AG04450 (cell line): ENCODE measurements at places on chromosomes 6 and 20. TPM values are rescaled to one million over a fixed set of nuclear protein-coding genes. Genes with fewer than 3 reads are reported as not detected.

- no peak for DNase-seq
Measured at GRCh38 chr20:7866285-7866684, 74.0 kb downstream of the HAO1 start.

DNA sequence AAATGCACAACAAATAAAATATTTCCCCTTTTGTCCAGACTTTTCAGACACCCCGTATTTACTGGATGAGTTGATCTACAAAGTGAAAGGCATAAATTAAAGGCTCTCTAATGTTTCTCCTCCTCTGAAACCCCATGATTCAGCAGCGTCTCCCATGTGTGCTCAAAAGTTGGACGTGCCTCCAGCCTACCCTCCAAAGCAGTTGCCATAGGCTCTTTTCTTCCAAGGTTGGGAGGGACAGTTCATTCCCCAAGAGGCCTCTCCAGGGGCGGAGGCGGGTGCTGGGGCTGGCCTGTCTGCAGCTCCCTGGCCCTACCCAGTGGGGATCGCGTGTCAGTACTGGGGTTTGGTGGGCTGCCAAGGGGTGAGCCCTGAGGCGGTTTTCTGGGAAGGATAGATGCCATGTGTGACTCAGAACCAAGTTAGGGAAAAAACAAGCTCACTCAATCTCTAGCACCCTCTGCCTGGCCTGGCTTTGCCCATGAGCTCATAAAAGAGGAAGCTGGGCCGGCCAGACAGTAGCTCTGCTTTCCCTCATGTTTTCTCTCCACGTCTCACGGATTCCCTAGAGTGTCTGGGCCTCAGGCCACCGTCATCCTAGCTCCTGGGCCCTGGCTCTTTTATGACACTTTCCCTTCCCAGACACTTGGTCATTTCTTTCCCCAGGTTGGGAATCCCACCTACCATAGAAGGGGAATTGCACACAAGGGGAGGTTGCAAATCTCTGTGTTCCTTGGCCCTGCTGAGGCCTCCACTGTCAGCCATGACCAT lies 8.0 kb upstream of the IER3 start:
- peak; percentile 99 for DNase-seq

GRCh38 chr6:163183806-163184205 lies 230.7 kb upstream of the QKI start:
- DNase-seq, result no peak

DNA sequence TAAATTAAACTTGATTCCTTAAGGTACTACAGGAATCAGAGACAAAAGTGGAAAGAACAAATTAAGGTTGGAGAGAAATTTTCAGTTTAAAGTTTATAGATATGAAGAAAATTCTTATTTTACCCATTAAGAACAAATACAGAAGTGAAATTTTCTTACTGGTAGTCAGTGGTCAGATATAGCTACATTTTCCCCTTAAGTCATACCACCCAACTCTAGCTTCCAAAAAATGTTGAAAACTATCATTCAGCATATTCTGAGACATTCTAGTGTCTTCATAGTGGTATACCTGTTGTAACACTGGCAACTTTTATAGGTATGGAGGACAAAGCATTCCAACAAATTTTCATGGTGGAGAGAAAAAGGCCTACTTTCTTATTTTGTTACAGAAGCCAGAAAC lies 15.6 kb upstream of the SUMO4 start:
- no peak for DNase-seq

GRCh38 chr6:87661503-87661902 lies 40.5 kb downstream of the AKIRIN2 start:
- no peak for DNase-seq

- no peak for DNase-seq
Measured at GRCh38 chr20:58577139-58577806, 62.1 kb upstream of the APCDD1L start.

DNA sequence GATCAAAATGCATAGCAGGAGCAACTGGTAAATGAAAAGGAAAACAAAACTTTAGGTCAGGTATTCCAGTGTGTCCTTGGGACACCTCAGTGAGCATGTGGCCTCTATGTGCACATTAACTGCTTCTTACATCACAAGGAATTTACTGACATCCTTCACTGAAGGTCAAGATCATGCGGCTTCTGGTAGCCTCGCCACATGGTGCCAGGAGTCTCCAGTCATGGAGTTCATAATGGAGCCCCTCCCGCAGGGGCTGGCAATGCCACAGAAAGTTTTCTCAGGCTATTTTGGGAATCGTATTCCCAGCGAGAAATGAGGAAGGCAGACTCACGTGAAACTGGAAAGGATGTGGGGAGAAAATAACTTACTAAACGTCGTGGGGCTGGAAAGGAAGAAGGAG lies 19.7 kb upstream of the SLC22A3 start:
- no peak for DNase-seq

DNA sequence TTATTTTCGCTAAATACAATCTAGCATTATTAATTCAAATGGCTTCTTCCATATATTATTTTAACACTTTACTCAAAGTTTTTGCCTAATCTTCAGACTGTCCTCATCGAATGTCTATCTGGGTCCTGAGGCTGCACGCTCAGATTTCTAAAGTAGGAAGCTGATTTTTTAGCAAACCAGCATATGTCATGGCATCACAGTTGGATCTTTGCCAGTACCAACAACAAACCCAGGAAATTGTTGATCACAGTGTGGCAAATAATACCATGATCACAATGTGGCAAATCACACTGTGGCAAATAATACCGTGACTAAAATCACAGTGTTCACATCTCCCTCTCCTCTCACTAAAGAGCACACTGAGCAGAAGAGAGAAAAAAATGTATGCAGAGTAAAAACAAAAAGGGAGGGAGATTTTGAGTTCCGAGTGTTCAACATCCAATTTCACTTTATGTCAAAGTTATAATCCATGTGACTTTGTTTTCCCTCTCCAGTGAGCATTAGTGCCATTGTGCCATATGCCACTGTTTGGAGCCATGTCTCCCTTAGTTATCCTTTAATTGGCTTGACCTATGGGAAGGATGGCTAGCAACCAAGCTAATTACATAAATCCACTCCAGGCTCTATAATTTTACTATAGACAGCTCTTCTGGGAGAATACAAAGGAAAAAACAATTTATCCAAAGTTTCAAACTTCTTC lies 1059.6 kb downstream of the HACE1 start:
- DNase-seq, result no peak

- DNase-seq, result no peak
Measured at GRCh38 chr6:4510906-4511640, 265.1 kb upstream of the CDYL start.

- DNase-seq, result no peak
Measured at GRCh38 chr6:132490478-132491204, 22.3 kb downstream of the STX7 start.

- no peak for DNase-seq
Measured at GRCh38 chr20:50226093-50226974, 35.7 kb downstream of the CEBPB start.

DNA sequence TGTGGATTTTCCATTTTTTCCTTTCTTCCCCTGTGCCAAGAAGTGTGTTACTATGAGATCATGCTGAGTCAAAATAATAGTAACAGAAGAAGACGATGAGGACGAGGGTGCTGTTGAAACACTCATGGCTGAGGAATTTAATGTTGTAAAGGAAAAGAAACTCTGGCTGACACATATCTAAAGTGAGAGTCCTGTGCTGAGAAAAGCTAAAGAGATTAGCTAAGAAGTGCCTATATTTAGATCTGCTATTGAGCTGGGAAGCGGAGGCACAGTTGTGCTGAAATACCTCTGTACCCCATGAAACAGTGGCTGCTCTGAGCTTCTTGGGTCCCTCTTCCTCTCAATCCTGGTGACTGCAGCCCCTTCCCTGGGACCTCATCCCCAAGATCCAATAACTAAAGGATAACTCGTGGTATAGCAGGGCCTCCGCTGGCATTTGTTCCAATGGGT lies 1.1 kb upstream of the SYTL3 start:
- peak; percentile 78 for DNase-seq

GRCh38 chr6:131060311-131060710 lies 2.7 kb downstream of the EPB41L2 start:
- no peak for DNase-seq

DNA sequence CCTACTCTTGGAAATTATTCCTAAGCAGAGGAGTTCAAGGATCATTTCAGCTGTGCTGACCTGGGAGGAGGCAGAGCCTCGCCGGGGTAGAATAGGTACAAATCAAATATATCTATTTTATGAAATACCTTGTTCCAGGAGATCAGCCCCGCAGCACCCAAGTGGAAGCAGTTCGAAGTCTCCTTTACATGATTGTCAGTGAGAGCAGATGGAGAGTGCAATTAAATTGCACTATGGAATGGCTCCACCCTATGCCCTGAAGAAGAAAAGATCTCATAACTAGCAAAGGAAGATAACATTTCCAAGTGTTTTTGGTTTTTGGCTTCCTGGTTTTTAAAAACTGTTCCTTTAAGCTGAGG lies 31.4 kb downstream of the DUSP22 start:
- DNase-seq, result no peak

STMND1 gene
- polyA plus RNA-seq, result not detected in 2 replicates

PRL gene
- polyA plus RNA-seq, result not detected in 2 replicates

VSX1 gene
- polyA plus RNA-seq, result 0.06 TPM in 1 of 2 replicates, not detected in the other

HTR1B gene
- polyA plus RNA-seq, result 0.86 and 1.5 TPM in 2 replicates
